ENCODE measurements at places on chromosomes 2 and 18.

- DNase-seq = no peak
Observed at GRCh38 chr18:74604774-74605173, 7.1 kb downstream of the ZNF407 start.

GRCh38 chr2:11984316-11985158 lies 238.1 kb downstream of the LPIN1 start:
- DNase-seq = no peak

GRCh38 chr2:27494944-27495554 lies at the start of gene FNDC4:
Gene FNDC4, minus strand, starts transcription at chr2:27495200. Its CDS starts 521 bp downstream, at chr2:27494679.
- no peak for DNase-seq

DNA sequence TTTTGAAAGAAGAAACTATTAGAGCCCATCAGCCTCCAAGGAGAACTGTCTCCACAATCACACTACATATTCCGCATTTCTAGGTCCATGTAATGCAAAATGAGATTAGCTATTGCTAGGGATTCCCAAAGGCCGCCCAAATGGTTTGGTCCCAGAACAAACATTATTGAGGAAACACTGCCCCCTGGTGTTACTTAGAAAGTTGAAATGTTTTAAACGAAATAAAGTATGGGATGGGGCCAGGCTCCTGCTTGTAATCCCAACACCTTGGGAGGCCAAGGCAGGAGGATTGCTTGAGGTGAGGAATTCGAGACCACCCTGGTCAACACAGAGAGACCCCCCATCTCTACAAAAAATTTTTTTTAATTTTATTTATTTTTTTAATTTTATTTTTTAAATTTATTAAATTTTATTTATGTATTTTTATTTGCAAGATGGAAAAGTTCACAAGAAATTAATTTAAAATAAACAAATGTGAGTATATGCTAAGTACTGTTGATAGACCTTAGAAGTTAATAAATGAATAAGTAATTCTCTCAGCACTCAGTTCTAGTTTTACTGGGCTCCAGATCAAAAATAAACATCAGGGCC lies 5.5 kb downstream of the NHEJ1 start:
- DNase-seq = no peak

DNA sequence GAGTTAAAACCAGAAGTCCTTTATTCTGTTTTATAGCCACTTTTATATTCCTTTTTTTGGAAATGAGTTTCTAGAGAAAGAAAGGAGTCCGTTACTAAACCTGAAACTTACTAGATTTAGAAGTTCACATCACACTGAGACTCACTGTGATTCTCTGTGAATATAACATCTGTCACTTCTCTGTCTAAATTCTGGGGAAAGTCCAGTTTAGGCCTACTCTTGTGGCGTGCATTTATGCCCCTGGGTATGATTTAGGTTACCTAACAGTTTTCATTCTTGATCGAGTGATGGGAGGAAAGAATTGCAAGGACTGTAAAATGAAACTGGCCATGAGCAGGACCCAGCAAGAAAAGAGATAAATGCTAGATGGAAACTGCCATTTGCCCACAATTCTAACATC lies 449.6 kb downstream of the SPAG16 start:
- no peak for DNase-seq

- DNase-seq = no peak
Observed at GRCh38 chr2:118430510-118431164, 342.4 kb downstream of the INSIG2 start.

DNA sequence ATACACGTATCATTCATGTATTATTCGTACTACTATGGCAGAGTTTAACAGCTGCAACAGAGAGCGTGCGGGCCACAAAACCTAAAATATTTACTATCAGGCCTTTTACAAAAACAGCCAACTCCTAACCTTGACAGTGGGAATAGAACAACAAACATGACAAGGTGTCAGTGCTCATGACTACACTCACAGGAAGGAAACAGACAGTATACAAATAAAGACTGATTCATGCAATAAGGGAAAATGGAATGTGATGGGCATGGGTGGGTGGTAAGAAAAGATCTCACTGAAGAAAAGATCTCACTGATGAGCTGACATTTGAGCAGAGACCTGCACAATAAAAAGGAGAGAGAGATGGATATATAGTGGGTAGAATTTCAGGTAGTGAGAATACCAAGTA lies 347.8 kb downstream of the ALK start:
- DNase-seq = no peak

DNA sequence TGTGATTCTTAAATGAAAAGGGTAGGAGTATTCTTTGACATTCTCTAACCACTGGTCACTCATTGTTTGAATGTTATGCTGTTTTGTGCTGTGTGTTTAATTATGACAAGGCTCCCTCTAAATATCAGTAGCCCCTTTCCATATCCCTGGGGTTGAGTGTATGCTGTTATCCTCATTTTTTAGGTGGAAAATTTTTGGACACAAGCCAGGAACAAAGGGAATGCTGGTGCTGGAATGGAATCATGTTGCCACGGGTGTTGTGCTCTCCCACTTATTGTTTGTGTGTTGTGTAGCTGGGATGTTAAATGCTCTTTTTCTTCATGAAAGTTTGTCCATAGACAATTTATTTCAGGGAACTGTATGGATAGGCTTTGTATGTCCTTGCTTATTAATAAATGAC lies 43.3 kb downstream of the ZNF532 start:
- DNase-seq = no peak

GRCh38 chr2:37706334-37707183 lies 35.1 kb upstream of the CDC42EP3 start:
- no peak for DNase-seq

DNA sequence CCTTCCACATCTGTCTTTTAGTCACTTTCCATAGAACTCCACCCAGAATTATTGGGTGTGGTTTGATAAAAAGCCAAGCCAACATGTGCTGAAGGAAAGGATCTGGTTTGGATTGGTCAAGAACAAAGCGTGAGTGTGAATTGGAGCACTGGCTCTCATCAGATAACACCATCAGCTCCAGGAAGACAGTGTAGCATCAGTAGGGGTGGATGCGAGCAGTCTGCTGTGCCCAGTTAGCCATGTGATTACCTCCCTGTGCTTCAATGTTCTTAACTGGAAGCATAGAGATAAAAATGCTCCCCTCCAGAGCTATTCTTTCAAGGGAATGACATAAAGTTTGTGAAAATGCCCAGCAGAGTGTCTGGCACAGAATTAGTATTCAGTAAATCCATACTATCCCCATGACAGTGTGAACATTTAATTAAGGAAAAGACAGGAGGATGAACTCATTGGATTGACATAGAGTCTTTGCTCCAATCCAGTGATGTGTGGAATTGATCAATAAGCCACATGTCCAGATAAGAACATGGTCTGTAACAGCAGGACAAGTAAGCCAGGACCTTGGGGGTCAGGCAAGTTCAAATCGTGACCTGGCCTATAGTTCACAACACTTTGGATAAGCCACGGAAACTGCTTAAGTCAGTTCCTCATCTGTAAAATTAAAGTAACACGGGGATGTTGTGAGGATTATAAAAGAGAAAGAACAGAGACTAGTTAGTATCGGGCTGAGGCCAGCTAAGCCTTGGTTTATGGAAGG lies 68.0 kb downstream of the FAM124B start:
- no peak for DNase-seq

DNA sequence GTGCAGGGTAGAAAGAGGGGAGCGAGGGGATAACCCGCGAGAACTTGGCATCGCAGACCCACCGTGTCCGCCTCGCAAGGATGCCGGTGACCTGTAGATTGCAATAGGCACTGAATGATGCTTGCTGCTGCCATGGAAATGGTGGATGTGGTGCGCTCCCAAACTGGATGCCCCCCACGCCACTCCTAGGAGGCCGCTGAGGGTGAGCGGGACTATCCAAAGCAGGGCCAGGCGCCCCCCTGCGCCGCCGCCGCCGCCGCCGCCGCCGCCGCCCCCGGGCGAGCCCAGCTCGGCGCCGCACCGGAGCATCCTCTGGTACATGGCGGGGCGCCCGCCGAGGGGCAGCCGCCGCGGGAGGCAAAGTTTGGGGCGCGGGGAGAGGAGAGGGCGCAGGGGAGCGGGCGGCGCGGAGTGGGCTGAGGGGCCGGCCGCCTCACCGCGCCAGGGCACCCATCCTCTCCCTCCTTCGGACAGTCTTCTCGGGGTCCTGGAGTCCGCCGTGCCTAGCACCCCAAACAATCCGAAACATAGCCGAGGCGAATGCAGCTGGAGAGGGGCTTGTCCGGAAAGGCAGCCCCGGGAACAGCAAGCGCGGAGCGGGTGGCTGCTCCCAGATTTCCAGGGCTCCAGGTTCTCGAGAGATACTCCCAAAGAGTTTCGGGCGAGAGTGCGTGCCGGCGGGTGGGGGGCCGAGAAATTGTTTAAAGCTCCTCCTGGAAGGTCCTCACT lies 685.1 kb downstream of the NRXN1 start:
- no peak for DNase-seq

DNA sequence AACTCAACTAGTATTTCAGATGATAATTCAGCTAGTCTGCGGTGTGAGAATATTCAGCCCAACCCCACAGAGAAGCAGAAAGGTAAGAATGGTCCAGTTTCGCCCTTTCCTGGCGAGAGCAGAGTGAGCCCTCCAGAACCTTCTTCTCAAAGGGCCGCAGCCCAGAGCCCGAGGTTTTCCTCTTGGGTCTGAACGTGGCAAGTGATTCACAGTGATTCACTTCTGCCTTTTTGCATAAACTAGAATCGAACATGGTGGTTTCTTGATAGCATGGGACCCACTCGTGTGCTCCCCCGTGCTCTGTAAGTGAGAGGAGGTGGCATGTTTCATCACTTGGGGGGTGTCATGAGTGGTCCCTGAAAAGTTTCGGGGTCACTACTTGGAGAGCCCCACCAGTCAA lies 24.2 kb downstream of the TRAF3IP1 start:
- no peak for DNase-seq

- no peak for DNase-seq
Observed at GRCh38 chr2:207437524-207438143, 92.1 kb upstream of the CREB1 start.

DNA sequence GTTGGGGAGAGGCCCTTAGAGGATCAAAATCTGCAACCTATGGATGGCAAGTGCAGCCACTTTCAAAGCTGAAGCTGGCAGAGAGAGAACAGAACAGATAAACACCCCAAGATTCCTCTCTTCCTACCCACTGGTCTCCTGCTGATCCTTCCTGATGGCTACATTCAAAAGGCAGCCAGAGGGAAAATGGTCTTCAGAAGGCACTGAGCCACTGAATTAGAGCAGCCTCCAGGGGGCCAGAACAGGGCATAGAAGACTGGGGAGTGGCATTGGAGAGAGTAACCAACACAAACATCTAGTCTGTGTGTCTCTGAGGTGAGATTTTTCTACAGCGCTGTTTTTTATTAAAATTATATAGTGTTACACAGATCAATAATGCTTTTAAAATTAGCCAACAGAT lies 432.6 kb downstream of the PARD3B start:
- DNase-seq = no peak

DNA sequence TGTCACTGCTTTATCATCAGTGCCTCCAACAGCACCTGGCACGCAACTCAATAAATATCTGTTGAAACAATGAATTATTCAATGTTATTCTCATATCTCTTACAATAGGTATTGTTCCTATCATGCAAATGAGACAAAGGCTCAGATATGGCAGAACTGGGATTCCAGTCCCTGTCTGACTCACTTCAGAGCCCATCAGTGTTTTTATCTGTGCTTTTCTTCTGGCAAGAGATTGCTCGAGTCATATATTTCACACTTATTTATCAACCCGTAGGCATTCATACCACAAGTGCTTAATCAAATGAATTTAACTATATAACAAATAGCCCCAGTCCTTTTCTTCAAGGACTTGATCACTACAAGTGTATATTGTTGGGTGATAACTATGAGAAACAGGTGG lies 76.4 kb upstream of the TSPYL6 start:
- DNase-seq = no peak

DNA sequence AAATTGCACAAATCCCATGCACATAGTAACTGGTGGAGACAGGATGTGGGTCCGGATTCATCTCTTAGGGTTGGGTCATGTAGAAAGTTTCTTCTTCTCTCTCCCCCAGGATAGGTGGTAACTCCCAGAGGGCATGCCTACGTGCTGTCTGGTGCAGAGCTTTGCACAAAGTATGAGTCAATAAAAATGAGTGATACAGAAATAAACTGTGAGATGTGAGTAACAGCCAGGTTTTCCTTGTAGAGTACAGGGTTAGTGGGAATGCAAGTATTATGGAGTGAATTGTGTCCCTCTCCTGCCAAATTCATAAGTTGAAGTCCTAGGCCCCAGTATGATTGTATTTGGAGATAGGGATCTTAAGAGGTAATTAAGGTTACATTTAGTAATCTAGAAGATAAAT lies 289.4 kb downstream of the ALK start:
- DNase-seq = no peak

GRCh38 chr2:17133052-17133671 lies 385.1 kb downstream of the RAD51AP2 start:
- DNase-seq = no peak

DNA sequence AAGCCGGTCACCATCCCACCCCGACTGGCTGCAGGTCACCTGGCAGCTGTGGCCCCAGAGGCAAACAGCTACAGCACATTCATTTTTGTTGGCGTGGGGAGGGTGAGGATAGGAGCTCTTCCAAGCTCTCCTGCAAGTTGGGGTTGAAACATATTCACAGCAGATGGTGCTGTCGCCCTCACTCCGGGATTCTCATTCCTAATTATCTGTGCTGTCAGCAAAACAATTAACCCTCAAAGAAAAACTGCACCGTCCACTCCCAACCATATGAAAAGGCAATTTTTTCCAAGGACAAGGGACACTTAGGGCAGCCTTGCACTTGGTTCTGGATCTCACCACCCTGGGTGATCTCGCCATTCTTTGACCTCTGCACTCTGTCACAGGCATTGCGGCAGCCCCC lies 68.6 kb downstream of the ZBTB7C start:
- no peak for DNase-seq

DNA sequence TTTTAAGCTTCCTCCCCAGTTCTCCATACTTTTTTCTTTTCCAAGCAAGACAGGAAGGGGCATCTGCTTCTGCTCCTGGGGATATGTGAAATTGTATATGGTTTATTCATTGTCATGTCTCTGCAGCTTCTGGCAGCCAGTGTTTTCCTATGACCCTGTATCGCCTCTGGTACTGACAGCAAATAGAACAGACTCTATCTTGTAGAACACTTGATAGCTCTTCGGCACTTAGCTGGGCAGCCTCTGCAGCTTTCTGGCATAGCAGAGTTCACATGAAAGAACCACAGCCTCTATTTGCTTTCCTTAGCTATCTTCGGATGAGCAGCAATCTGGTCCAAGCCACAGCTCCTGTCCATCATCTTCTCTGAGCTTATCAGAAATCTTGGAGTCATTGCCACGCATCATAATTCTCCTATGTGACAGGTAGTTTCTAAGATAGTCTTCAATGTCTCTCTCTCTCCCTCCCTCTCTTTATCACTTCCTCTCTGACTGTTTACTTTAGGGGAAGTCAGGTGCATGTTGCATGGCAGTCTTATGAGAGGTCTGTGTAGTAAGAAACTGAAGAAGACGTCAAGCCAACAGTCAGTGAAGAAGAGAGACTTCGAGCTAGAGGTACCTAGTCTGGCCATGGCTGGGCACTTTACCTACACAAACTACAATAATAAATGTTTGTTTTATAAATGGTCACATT lies 627.7 kb upstream of the CDH2 start:
- DNase-seq = no peak

GRCh38 chr2:222861411-222862105 lies 722 bp downstream of the ACSL3 start:
- peak; percentile 25 for DNase-seq

GRCh38 chr2:62291052-62291451 lies 95.1 kb downstream of the B3GNT2 start:
- DNase-seq = no peak

GRCh38 chr2:60353863-60354262 lies 199.6 kb downstream of the BCL11A start:
- DNase-seq = no peak

GRCh38 chr2:27316655-27317412 lies 6.1 kb downstream of the MPV17 start:
- DNase-seq = no peak

GRCh38 chr18:2103299-2103698 lies 468.0 kb downstream of the METTL4 start:
- DNase-seq = no peak
